MM.1S (cell line): ENCODE measurements at places on chromosomes 2 and 18.

DNA sequence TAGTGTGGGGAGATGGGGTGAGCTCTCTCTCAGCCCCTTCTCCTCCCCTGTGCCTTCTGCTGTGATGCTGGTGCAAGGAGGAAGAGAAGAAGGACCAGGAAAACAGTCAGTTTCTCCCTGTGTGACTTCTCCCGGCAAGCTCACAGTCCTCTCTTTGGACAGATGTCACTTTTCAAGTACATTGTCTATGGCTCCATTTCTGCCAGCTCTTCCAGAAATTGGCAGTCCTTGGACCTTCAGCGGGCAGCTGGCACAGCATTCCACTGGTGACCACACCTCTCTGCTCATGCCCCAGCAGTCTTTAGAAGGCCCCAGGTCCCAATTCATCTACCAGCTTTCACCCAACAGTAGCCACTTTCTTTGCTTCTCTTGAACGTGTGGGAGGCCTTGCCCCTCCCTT is 63.9 kb downstream of the AOX1 start:
- no peak for DNase-seq

GRCh38 chr2:96470636-96471035 is 34.5 kb downstream of the NEURL3 start:
- DNase-seq: no peak

- peak; percentile 63 for DNase-seq
Measured at GRCh38 chr2:37877457-37878315, 47.4 kb upstream of the RMDN2 start.

DNA sequence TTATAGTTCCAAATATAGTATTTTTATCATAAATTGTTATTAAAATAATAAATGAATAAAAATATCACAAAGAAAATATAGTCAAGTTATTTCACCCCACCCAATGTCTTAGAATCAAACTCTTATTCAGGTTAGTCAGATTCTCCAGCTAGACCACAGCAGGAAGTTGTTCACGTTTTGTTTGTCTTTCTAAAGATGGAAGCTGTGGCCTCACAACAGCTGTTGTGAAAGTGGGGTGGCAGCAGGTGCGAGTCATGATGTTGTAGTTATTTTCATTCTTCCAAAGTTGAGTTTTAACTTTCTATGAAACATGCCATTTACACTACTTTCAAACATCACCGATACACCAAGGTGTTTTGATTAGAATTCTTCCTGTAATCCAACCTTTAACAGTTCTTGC is 272.9 kb downstream of the SLC8A1 start:
- peak; percentile 86 for DNase-seq

DNA sequence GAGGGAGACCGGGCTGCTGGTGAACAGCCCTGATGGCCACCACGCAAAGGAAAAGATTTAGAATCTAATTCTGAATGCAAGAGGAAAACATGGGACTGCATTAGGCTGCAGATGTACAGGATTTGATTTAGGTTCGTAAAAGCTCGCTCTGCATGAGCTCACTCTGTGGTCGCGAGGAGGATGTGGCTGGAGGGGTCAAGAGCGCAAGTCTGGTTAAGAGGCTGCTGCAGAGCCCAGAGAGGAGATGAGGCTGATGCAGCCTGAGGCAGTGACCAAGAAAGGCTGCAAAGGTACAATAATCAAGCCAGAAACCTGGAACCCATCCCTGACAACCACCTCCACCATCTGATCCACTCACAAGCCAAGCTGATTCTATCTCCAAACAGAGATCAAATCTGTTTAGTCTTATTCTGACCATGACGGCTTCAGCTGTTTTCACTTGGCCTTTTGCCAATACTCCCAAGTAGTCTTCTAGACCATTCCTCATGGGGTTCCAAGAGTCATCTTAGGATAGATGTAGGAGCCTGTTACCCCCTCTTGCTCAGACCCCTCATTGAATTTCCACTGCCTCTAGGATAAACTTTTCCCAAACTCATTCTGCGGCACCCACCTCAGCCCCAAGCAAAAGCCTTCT is 58.9 kb upstream of the ARL4C start:
- no peak for DNase-seq

DNA sequence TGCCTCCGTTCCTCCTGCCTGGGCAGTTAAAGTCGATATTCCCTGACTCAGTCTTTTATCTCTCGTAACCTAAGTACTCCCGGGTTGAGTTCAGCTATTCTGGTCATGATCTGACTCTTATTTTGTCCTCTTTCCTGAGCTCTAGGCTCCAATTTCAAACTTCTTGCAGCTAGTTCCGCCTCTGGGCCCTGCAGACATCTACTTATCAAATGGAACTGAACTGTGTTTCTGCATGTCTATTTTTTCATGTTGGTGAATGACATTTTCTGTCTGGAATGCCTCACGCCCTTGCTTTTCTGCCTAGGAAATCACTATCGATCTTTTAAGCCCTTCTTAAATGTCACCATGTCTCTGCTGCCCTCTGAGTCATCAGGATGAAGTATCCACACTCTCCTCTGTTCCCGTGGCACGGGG is 101.5 kb downstream of the VAPA start:
- no peak for DNase-seq

DNA sequence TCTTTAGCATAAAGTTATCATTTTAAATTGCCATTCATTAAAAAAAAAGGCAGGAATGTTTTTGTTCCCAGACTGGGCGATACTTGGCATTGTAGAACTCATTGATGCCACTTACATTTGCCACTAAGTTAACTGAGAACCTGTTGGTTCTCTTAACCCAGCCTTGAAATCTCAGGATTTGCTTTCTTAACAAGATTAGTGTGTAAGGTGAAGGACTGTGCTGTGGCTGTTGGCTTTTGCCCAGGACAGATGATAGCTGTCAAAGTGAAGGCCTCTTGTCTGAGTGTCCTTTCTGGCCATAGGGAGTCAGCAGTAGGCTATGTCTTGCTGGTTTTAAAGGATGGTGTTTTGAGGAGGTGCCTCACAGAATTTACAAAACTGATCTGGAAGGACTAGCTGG is 2.6 kb downstream of the DPYSL5 start:
- DNase-seq: no peak

- DNase-seq: no peak
Measured at GRCh38 chr2:149145314-149146295, 107.1 kb downstream of the LYPD6B start.

DNA sequence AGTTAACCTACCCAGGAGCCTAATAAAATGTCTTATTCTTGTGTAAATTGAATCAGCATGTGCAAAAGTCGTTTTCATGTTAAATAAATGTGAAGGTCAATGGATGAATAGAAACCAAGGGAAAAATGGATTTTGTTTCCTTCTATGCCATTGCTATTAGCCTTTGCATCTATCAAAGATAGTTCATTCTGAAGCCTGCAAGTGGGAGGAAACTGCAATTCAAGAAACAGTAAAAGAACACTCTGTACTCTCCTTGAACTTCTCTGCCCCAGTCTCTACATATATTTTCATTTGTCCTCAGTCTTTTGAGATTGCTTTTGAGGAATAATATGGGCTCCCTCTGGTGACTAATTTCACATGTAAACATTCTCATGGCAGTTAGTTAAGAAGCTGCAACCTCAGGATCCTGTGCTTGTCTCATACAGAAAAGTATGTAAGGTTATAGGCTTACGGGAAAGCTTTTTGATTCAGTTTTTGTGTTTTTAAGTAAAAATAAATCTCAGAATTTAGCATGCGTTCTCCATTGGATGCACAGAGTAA is 1590.0 kb upstream of the LRRTM1 start:
- DNase-seq: no peak

DNA sequence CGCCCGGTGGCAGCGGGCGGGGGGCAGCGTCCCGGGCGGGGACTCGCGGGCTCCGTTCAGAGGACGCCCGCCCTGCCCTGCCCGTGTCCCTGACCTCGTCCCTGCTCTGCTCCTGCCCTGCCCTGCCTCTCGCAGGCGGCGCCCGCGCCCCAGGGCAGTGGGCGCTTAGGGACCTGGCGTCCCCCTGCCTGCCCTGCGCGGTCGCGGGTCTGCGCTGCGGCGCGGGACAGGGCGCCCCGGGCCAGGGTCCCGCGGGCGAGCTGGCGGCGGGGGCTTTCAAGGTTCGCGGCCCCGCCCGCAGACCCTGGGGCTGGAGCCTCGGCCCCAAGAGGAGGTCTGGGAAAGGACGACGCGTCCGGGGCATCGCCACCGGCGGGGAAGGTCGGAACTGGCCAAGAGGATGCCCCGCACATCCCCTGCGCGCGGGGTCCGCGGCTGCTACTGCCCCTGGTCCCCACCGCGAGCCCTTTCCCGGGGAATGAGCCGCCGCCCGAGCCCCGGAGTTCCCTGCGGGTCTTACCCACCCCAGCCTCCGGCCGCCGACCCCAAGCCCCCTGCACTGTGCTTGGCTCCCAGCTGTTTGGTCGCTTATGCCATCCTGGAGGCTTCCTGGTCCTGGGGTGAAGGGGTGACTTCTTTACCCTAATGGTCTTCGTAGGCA is 679 bp downstream of the RNF144A start:
- DNase-seq: no peak

DNA sequence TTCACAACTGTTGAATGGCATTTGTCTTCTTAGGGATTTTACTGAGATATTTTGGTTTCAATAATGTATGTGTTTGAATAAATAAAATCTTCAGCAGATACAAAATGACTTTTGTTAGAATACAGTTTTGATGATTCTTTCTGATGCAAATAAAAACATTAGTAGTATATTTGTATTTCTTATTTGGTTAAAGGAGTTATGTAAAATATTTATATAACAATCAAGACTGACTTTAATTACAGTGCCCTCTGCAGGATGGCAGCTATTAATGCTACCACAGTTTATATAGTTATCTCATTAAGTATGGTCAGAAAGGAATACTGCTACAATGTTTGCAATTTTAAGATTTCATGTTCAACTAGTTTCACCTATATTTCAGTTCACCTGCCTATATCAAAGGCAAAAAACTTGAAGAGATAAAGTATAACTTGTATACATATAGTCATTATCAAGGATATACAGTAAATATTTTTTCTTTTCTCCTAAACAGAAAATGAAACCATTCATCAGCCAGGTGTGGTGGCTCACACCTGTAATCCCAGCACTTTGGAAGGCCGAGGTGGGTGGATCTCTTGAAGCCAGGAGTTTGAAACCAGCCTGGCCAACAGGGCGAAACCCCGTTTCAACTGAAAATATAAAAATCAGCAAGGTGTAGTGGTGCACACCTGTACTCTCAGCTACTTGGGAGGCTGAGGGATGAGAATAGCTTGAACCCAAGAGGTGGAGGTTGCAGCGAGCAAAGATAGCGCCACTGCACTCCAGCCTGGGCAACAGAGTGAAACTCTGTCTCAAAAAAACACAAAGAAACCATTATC is 19.8 kb downstream of the ARL5A start:
- peak; percentile 52 for DNase-seq

GRCh38 chr2:37614061-37614738 is 57.2 kb downstream of the CDC42EP3 start:
- DNase-seq: no peak

- peak; percentile 78 for DNase-seq
Measured at GRCh38 chr2:9178904-9179571, 27.6 kb upstream of the ASAP2 start.

GRCh38 chr18:44880170-44880569 is 199.5 kb downstream of the SETBP1 start:
- no peak for DNase-seq

GRCh38 chr2:101040761-101041160 is 38.7 kb downstream of the RPL31 start:
- DNase-seq: no peak

DNA sequence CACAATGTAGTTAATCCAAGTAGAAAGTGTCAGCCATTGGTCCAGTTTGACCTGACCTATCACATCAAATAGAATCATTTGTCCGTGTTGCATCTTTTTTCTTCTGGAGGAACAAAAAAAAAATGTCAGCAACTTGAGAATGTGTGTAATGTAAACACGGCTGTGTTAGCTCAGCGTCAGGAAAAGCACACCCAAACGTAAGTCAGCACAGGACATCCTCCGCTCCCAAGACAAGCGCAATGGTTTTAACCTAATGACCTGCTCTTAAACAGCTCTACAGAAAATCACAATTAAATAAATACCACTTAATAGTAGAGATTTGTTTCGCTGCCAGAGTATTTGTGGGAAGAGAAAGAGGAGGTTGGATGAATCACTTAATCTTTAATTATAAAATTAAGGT is 59.4 kb downstream of the OSR1 start:
- DNase-seq: no peak

DNA sequence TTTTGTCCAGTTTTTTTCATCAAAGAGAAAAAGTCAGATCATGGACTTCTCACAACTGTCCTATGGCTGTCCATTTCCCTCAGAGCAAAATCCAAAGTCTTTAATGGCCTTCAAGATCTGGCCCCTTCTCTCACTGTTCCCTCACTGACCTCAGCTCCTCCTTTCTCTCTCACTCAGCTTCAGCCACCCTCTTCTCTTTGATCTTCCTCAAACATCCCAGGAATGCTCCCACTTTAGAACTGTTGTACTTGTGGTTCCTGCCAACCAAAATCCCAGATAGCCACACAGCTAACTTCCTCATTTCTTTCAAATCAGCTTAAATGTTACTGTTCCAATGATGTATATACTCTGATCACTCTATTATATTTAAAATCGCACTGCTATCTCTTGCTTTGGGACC is 82.9 kb downstream of the NUP35 start:
- DNase-seq: no peak

DNA sequence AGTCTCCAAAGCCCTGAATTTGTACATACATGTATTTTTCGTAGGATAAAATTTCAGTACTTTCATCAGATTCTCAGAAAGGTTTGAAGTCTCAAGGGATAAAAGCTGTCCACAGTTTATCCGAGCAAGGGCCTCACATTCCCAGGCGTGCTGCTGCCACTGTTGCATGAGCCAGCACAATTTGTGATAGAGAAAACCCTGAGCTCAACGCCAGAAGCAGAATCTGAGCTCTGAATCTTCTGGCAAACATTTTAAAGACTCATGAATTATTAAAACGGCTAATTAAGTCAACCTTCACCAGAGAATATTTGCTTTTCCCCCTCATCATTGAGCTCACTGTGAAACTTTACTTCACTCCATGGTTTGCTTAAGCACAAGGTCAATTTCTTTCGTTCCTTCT is 38.5 kb upstream of the STPG4 start:
- no peak for DNase-seq

- DNase-seq: peak; percentile 2
Measured at GRCh38 chr2:96907115-96908041, 37.5 kb upstream of the SEMA4C start.

DNA sequence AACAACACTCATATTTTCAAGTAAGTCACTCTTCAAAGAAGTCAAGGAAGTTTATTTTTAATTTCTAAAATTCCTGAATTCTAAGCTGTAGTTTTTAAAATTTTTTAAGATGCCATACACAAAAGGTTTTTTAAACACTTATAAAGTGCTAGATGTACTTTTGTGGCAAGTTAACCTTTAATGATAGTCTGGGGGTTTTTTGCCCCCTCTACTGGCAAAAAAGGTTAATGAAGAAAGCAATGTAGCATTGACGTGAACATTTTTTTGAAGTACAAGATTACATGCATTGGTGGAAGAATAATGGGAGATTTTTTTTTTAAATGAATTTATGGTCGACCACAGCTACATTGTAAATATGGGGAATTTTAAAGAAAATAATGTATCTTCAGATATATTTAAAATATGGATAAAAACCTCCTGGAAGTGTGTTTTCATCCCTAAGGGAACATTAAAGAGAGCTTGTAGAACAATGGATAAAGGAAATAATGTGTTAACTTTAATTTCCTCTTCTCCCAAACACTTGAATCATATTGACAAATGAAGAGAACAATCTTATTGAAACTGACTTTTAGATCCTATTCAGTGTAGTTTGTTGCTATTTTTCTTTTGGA is 12.6 kb downstream of the ITPRID2 start:
- peak; percentile 38 for DNase-seq

- DNase-seq: no peak
Measured at GRCh38 chr2:64629329-64629781, 24.4 kb downstream of the SERTAD2 start.
